GM19239 (cell line): ENCODE measurements at places on chromosomes 13 and 19.

DNA sequence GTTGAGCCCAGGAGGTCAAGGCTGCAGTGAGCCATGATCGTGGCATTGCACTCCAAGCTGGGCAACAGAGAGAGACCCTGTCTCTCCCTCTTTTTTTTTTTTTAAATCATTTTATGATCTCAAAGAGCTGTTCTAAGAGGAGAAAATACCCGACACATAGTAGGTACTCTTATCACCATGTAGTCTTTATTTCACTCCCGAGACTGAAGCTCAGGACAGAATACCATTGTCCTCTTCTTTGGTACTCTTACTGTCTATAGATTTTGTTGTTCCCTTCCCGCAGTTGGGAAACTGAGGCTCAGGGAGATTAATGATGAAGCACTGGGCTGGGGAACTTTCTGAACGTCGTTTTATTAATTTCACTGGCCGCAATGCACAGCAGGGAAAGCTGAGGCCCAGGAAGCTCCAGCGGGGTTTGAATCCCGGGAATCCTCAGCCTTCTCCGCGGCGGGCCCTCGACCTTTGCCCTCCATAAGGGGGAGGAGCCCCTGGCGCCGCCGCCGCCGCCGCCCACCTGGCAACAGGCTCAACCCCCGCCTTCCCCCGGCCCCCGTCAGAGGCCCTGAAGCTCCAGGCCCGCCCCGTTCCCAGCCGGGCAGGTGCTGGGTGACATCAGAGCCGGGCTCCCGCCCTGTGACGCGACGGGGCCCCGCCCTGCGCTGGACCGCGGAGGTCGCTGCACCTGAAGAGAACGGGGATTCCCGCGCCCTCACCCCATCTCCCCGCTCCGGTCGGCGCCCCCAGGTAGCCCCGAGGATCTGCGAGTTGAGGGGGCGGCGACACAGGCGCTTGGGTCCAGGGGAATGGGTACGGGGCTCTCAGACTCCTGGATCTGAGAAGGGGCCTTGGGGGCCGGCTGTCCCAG is 1.6 kb downstream of the MYH14 start:
- no peak for DNase-seq

GRCh38 chr13:83498481-83499190 is 383.6 kb downstream of the SLITRK1 start:
- no peak for DNase-seq

- DNase-seq, result no peak
Measured at GRCh38 chr19:4971424-4971793, 2.5 kb downstream of the KDM4B start.

GRCh38 chr13:43111559-43112400 is 88.4 kb downstream of the DNAJC15 start:
- no peak for DNase-seq

DNA sequence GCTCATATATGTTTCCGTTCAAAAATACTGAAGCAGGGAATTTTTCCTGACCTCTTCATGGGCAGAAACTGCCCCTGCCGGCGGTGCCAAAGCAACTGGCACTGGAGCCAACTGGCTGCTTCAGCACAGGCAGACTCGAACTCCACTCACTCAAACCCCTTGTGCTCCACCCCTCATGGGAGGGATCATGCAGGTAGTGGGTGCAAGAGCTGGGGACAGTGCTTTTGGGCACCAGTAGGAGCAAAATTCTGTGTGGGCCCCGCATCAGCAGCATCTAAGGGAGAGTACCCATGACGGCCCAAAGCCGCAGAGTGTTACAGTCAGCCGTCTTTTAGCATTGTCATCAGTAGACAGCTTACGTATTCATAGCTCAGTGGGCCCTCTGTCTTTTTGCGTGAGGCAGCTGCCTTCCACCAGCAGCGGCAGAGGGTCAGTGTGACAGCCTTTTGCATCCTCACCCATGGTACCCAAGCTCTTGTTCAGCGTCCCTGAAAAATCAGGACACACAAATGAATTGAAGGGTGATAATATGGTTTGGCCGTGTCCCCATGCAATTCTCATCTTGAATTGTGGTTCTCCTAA is 393.8 kb downstream of the SLITRK6 start:
- no peak for DNase-seq

DNA sequence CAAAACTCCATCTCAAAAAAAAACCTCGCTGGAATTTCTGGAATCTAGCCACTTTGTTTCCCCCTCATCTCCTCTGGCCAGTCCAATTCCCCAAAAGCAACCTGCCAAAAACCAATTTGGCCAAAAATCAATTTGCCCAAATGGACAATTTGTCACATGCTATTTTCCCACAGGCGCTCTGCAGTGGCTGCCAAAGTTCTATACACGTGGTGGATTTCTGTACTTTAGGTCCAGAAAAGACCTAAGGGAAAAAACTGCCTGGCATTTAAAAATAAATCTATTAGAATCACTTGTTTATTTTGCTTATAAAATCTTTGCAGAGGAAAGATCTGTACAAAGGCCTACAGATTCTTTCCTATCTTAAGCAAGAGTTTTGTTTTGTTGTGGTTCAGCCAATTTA is 79.4 kb downstream of the MAP4K1 start:
- DNase-seq, result no peak

GRCh38 chr19:3725121-3725520 is 16.9 kb downstream of the TJP3 start:
- DNase-seq, result no peak

DNA sequence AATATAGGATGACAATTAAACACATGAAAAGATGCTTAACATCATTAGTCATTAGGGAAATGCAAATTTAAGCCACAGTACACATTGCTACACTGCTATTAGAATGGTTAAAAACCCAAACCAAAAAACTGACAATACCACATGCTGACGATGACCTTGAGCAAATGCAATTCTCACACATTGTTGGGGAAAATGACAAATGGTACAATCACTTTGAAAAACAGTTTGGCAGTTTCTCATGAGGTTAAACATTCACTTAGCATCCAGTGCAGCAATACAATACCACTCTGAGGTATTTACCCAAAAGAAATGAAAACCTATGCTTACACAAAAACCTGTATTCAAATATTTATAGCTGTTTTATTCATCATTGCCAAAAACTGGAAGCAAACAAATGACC is 11.3 kb downstream of the FLT3 start:
- DNase-seq, result no peak

DNA sequence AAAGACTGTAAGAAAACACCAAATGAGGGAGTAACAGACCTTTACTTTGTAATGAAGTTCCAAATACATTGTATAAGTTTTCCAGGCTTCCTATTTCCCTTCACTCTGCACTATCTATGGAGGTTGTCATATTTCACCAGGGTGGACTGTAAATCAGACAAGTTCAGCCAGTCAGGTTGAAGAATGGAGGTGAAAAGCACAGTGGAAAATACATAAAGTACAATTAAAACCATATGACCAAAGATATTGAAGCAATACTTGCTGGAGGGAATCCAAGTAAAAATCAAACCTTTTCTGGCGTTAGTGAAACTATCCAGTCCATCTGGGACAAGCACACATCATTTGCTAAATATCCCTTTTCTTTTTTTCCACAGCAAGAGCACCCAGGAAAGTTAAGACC is 3.2 kb downstream of the LHFPL6 start:
- no peak for DNase-seq

- no peak for DNase-seq
Measured at GRCh38 chr13:71619096-71619495, 247.9 kb downstream of the DACH1 start.

- no peak for DNase-seq
Measured at GRCh38 chr13:37102896-37103295, 2.6 kb downstream of the CSNK1A1L start.

GRCh38 chr13:66468656-66469055 is 761.5 kb downstream of the PCDH9 start:
- no peak for DNase-seq

- no peak for DNase-seq
Measured at GRCh38 chr19:21611659-21612402, 106.4 kb downstream of the ZNF429 start.

DNA sequence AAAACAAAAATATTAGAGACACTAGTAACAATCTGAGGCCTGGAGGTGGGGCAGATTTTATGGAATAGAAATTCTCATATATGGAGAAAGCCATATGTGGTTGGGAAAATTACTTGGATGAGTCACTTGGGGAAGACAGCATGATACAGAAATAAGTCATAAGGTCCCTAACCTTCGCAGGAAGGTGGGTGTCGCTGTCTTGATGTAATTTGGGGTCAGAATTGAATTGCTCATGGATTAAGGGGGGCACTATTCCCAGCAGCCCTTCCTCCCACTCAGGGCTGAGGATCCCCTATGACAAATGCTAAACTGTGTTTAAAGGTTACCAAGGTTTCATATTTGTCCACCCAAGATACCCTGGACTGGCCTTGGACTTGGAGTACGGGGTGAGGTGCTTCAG is 5.0 kb downstream of the RDH8 start:
- no peak for DNase-seq

GRCh38 chr19:57665261-57665806 is 3.4 kb upstream of the ZSCAN4 start:
- no peak for DNase-seq

GRCh38 chr13:23767838-23768237 is 121.4 kb downstream of the MIPEP start:
- no peak for DNase-seq

- no peak for DNase-seq
Measured at GRCh38 chr19:29404951-29405727, 120.7 kb upstream of the VSTM2B start.

DNA sequence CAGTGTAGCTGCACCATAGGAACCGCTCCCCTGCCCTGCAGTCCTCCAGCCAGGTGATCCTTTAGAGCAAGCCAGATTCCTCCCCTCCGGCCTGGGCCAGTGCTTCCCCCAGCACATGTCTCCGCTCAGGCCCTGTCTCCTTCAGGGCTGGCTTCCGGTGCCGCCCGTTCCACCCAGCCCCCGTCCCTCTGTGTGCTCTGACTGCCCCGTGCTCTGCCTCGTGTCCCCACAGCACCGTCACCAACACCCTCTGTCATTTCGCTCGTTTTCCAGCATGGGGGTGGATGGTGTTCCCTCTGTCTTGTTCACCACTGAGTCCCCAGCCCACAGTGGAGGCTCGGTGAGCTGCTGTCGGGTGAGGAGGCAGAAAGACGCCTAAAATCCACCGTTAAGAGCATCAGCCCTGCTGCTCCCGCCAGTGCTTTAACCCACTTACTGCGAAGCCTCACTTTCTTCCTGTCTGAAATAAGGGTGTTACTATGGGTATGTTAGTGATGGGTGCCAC is 54.5 kb downstream of the TSSK6 start:
- no peak for DNase-seq

- no peak for DNase-seq
Measured at GRCh38 chr13:31282741-31283455, 83.1 kb downstream of the B3GLCT start.

DNA sequence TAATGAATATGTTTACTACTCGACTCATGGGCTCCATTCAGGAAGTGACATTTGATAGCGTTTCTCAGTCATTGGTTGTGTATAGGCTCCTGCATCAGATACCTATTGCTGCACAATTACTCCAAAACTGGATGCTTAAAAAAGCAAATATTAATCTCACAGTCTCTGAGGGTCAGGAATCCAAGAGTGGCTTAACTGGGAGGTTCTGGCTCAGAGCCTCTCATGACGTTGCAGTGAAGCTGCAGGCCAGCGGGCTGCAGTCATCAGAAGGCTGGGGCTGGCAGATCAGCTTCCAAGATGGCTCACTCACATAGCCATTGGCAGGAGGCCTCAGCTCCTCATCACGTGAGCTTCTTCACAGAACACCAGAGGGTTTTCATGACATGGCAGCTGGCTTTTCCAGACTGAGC is 525.1 kb upstream of the NBEA start:
- DNase-seq, result no peak

- DNase-seq, result no peak
Measured at GRCh38 chr19:33147538-33147937, 15.6 kb downstream of the WDR88 start.

DNA sequence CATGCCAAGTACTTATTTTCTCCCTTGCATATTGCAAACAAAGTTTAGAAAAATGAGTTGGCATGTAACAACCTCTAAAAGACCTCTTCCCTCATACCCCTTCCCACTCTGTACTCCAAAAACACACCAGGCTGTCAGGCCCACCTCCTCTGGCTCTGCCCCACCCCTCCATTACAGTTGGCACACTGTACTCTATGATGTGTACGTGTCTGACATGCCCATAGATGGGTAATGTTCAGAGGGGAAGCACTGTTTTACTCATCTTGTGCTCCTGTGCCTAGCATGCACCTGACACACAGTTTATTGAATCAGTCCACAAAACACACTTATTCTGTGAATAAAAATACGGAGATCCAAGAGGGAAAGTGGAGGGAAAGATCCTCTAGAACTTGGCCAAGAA is 45.6 kb downstream of the SERPINE3 start:
- DNase-seq, result no peak

DNA sequence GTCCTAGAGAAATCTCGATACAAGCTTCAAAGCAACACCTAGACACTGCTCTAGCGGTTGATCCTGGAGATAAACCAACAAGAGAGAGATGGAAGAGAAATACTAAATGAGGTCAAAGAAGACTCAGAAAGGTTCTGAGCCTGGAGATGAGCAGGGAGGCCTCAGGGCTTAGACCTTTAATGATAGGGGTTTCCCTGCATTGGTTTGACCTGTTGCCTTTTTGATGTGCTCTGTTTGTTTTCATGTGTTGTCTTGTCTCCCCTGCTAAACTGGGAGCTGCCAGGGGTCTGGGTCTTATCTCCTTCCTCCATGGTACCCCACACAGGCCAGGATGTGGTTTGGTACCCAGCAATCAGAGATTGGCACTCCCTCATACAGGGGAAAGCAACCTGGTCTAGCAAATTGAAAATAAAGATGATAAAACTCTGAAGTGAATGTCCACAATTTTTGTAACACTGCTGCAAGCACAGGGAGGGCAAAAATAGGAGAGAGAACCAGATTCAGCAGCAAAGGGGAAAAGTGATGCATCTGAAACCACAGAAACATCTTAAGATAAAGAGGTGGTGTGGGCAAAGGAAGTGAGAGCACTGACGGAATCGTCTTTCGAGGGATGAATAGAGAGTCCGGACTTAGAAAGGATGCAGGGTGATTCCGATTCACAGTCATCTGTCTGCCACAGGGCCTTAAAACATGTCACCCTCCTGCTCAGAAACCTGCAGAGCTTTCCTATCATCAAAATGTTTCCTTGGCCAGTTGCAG is 3.5 kb downstream of the FFAR2 start:
- DNase-seq, result no peak

DNA sequence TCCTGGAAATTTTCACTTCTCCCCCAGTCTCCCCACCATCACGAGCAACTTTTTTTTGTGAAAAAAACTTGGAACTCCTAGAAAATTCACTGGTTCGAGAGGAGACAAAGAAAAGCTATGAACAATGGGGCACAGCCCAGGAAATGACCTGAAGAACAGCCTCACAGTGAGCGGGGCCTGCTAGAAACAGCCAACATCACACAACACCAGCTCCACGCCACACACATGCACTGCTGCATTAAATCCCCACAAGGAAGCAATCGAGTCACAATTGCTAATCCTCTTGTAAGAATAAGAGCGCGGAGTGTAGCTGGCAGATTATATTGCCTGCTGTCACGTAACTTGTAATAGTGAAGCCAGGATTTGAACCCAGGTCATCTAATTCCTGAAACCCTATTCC is 48.8 kb downstream of the SLC7A1 start:
- DNase-seq, result no peak

GRCh38 chr19:47661161-47661560 is 52.1 kb upstream of the EHD2 start:
- no peak for DNase-seq

GRCh38 chr19:50326101-50326664 is 3.0 kb downstream of the KCNC3 start:
- DNase-seq, result no peak
